ENCODE measurements at places on chromosomes 2 and 18.

GRCh38 chr2:216714376-216714775, 19.0 kb upstream of the IGFBP5 start:
- DNase-seq: no peak

GRCh38 chr2:219017201-219017931, 23.9 kb downstream of the CFAP65 start:
- no peak for DNase-seq

GRCh38 chr2:205903549-205904129, 182.3 kb downstream of the INO80D start:
- DNase-seq: no peak

DNA sequence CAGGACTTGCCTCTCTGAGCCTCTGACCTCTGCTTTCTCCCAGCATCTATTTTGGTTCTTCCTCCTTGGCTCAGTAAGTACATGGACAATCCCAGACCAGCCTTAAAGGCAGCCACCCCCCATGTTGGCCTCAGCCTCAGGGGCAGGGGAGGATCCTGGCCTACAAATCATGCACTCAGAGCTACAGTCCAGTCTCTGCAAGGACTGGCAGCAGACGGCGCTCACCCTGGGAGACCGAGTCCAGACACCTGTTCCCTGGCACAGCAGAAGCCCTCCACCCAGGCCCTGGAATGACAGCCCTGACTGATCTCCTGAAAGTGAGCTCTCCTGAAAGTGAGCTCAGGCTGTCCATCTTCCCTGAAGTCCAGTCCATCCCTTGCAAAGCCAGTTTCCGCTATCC, 25.7 kb upstream of the PTPN4 start:
- DNase-seq: no peak

GRCh38 chr2:43531251-43531650, 64.6 kb downstream of the THADA start:
- DNase-seq: no peak

DNA sequence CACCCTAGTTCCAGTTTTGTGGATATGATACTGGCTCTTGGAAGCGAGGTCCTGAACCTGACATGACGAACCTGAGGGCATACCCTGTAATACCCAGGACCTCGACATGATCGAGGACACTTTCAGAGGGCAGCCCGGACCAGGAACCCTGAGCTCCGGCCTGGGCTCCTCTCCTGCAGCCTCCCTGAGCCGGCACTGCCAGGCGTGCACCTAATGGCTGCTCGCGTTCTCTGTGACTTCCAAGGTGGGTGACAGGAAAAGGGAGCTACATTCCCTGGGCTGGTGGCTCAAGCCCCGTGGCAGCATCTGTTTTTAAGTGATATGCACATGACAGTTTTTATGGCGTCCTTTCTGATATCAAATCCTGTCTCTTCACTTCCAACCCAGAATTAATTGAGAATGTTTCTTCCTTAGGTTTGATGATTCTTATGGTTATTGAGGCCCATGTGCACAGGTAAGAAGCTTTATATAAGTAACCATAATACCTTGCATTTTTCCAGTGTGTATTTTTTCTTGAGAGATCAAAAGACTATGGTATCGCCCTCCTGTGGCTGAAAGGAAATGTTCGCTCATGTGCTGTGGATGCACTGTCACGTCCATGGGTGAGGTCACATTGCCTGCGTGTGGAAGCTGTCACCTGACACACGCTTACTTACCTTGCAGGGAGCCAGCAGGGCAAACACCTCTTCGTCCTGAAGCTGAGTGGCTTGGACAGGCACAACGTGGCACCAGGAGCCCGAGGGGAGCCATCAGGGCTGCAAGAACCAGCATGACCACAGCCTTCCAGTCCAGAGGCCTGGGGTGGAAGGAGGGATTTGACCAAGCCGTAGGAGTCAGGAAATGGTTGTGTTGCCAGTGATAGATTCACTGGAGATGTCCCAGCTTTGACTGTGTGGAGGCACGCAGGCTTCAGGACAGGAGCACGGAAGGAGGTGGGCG, 367.4 kb upstream of the MYT1L start:
- no peak for DNase-seq
